EL (cell line): ENCODE measurements at places on chromosomes 2 and 18.

GRCh38 chr2:46829231-46829995 is 86.2 kb downstream of the MCFD2 start:
- DNase-seq = no peak

DNA sequence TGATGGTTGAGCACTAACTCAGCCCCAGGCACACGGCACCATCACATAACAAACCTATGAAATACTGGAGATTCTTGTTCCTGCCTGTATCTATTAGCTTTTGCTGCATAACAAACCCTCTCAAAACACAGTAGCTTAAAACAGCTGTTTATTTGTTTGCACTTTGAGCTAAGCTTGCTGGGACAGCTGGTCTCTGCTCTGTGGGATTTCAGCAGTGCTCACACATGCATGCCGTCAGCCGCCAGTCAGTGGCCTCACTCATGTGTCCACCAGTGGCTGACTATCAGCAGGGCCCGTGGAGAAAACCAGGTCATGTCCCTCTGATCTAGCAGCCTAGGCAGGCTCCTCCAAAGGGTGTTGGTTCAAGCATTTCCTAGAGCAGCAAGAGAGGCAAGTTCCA is 52.8 kb upstream of the RAB12 start:
- DNase-seq = no peak

DNA sequence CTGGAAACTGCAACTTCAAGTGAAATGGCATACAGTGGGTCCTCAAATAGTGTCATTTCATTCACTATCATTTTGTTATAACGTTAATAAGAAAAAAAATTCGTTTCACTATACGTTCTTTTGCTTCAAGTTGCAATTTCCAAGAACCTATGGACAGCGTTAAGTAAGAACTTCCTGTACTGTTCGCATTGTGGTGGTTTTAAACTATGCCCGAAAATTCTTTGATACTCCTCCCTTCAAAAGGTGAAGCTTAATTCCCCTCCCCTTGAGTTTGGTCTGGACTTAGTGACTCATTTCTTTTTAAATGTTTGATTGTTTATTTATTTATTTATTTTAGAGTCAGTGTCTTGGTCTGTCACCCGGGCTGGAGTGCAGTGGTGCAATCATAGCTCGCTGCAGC is 20.7 kb downstream of the GNLY start:
- DNase-seq = no peak

DNA sequence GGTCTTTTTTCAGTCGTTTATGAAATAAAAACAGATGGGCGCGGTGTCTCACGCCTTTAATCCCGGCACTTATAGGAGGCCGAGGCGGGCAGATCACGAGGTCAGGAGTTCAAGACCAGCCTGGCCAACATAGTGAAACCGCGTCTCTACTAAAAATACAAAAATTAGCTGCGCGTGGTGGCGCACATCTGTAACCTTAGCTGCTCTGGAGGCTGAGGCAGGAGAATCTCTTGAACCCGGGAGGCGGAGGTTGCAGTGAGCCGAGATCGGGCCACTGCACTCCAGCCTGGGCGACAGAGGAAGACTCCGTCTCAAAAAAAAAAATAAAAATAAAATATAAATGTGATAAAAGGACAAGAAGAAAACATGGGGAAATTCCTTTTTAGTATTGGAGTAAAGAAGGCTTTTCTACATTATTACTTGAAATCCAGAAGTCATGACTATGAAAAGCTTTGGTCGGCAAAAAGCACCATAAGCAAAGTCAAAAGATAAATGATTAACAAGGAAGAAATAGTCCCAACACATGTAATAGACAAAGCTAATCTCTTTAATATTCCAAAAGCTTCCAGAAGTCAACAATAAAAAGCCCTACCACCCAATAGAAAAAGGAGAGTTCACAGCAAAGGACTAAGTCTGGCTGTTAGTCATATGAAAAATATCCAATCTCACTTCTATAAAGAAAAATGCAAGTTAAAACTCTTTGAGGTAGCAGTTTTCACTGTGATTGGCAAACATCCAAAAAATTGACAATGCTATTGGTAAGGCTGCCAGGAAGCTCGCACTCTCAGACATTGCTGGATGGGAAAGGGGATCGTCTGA is 1.4 kb upstream of the FAM168B start:
- DNase-seq = no peak

- no peak for DNase-seq
These were observed 246.0 kb upstream of the LYPD1 start for GRCh38 chr2:132915812-132916549.

DNA sequence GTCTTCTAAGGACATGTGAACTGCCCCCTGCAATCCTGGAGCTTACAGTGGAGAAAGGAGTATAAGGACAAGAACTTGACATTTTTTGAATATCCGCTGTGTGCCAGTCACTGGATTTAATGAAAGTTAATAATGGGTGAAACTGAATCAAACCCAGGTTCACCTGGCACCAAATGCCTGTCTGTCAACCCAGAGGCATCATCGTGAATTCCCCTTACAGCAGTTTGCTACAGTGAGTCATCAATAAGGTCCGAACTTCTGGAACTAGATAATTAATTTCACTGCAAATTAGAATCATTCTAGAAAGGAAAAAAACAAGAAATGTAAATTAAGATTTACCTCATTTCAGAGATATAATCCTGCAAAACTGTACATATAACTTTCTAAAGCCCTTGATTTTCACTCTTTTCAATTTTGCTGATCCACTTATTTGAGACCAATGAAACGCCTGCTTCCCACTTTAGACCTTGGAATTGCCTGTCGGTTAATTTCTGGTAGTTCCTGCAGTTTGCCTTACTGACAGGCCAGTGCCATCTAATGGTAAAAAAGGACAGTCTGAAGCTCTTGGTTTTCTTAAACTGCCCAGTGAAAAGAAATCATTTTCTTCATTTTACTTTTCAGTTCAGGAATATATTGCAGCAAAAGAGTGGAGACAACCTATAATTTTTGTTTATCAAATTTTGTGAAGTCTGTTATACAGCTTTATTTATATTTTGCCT is 8.2 kb downstream of the DSG2 start:
- DNase-seq = no peak

GRCh38 chr2:80238692-80239469 is 65.7 kb downstream of the LRRTM1 start:
- peak; percentile 53 for DNase-seq

- no peak for DNase-seq
These were observed 726.0 kb downstream of the ERBB4 start for GRCh38 chr2:211812587-211812986.

GRCh38 chr18:42929857-42930256 is 185.6 kb downstream of the RIT2 start:
- DNase-seq = no peak

- no peak for DNase-seq
These were observed 61.2 kb downstream of the ATIC start for GRCh38 chr2:215372968-215373649.

GRCh38 chr2:104851291-104852089 is 2.4 kb upstream of the POU3F3 start:
- DNase-seq = no peak

- no peak for DNase-seq
These were observed 553.3 kb downstream of the ARHGAP15 start for GRCh38 chr2:143682436-143683055.

DNA sequence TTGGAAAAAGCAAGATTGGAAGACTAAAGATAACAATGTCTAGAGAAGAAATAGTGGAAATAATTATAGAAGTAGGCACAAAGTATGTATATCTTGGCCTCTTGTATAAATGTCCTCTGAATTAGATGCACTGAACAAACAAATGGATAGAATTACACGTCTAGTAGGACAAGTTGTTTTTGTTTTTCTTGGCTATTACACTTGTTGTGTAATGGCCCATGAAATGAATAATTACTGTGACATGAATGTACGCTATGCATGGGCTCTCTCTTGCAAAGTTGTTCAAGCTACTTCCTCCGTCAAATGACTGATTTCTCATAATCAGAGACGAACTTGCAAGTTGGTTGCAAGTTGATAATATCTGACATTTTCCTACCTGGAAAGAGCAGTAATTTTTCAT is 126.2 kb downstream of the PDE1A start:
- DNase-seq = no peak

DNA sequence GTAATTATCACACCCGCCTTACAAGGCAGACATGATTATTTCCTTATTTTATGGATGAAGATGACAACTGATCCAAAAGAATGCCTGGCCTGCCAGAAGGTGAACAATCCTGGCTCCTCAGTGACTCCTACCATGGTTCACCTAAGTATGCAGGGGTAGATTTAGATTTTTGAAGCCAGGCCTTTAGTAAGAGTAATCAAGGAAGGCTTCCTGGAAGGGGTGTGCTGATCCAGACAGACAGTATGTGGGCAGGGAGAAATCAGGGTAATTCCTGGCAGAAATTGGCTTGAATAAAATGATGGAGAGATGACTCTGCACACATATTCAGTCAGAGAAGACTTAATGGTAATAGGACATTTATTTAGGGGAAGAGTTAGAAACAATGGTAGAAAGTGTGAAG is 637.7 kb upstream of the FANCL start:
- no peak for DNase-seq

GRCh38 chr18:551404-552061 is 28.6 kb upstream of the CETN1 start:
- DNase-seq = no peak

- peak; percentile 57 for DNase-seq
These were observed 36.0 kb downstream of the ANKRD29 start for GRCh38 chr18:23626451-23627279.

- DNase-seq = no peak
These were observed 121.0 kb upstream of the SLC39A10 start for GRCh38 chr2:195535911-195536522.

GRCh38 chr2:83567551-83567950 is 891.5 kb downstream of the SUCLG1 start:
- no peak for DNase-seq

DNA sequence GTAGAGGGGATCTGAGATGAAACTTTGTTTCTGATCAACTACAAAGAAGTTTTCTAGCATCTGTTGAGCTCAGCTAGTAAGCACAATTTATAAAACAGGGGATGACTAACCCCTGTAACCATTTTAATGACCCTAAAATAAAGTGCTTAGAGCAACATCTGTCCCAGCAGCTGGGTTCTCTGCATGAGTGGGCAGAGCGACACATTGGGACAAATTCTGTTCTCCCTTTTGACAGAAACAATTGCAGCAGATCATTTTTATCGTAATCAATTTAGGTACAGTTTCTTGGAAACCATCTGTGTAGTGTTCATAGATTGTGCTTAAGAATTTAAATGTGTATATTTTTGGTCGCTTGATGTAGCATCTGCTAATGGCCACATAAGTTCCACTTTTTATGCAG is 678.0 kb downstream of the RNF144A start:
- no peak for DNase-seq

GRCh38 chr2:101673920-101674319 is 23.6 kb upstream of the MAP4K4 start:
- DNase-seq = no peak

DNA sequence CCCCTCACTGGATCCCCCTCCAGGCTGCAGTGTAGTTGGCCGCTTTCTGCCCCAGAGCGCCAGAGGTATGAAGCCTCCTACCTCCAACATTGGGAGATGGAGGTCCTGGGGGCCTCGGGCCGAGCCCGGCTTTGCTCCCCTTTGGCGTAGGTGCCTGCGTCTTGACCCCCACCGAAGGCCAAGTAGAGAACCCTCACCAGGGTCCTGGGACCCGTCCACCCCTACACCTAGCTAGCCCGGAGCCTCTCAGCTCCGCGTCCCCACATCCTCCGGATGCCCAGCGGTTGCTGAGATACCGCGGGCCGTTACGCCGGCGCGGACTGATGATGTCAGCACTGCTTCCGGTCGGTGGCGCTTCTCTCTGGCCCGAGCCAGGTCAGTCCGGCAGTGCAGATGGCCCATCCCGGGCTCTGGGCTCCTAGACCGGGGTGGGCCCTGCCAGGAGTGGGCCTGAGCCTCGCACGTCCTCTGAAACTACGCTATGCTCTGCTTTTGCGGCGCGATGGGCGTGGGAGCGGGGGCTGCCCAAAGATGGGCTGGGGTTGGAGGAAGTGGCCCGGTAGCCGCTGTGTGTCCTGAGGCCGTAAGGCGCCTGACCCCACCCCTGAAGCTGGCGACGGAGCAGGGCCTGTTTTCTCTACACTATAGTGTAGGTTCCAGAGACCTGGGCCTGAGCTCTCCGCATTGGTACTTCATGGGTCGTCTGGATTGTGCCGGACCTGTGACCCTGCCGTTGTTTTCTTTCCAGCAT is at the start of the genes GLB1L and STK16:
Gene GLB1L, minus strand, starts transcription at position 297 of the 751 bp plus-strand sequence. CDS start 1,871 bp downstream, outside the sequence.
Gene STK16, plus strand, starts transcription at position 332 of the 751 bp plus-strand sequence. CDS start 521 bp downstream, outside the sequence.
- DNase-seq = peak; percentile 91

DNA sequence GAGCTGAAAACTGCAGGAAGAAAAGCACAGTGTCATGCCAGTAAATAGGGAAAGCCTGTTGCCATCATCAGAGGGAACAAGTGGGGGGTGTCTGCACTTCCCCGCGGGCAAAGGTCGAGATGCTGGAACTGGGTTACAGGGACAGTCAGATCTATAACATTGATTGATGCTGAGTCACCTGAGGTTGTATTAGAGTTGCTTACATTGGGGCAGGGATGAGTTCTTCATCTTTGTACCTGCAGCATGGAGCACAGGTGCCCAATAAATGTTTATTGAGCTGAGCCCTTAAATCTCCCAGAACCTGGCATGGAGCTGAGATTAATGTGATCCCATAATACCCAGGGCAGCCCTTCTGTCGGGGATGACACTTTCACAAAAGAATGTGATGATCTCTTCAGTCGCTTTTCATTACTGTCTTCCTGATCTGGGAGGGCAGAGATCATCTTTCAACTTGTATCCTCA is 5.9 kb upstream of the RNF152 start:
- peak; percentile 55 for DNase-seq

DNA sequence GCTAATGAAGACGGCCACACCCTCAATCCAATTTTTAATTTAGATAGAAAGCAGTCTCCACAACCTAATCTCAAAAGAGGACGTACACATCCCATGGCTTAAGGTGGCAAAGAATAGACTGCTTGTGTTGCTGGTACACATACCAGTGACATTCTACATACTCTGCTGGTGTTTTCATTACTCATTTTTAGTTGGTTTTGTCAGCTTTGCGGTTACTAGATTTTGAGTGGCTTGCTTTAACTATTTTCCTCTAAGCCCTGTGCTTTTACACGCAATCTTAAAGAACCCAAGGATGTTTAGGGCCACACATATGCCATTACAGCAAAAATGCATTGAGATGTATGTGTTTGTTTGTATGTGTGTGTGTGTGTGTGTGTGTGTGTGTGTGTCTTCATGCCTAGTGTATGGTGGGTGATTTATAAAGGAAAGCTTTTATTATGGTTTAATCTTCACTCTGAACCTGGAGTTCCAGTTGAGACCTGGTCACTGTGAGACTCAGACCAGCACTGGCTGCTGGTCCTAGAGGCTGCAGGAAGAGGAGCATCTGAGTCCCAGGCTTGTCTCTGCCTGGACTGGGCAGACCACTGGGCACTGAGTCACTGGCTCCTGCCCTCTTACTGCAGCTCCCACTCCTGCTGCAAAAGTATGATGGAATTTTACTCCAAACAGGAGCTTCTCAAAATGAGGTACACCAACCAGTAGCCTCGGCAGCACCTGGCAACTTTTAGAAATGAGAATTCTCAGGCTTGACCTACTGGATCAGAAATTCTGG is 415.9 kb downstream of the NBAS start:
- no peak for DNase-seq

DNA sequence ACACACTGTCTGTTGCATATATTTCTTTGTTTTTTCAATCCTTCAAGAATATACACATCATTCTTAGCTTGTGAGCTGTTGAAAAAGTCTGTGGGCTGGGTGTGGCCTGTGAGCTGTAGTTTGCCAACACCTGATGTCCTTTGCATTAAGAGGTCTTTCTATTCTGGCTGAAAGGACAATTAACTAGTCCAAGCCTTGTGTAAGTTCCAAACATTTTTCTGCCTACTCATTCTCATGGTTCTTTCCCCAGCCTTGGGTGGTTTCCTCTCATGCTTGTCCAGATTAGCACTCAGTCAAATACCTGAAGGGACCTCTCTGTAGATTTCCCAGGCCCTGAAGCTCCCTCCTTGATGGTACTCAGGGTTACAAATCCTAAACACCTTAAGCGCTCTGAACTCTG is 57.8 kb upstream of the NABP1 start:
- DNase-seq = no peak

- DNase-seq = no peak
These were observed 414.7 kb downstream of the LRATD1 start for GRCh38 chr2:15047184-15047583.
